Endothelial cell of umbilical vein (primary cell): ENCODE measurements at places on chromosomes 4 and X. TPM values are rescaled to one million over a fixed set of nuclear protein-coding genes. Genes with fewer than 3 reads are reported as not detected.

HSD17B13 gene
- not detected in 2 replicates for total RNA-seq

RHOXF1 gene
- not detected in 2 replicates for total RNA-seq

TSR2 gene
- total RNA-seq, result 22.8 and 25.1 TPM in 2 replicates

KIT gene
- 29.3 and 39.7 TPM in 2 replicates for total RNA-seq

STAP1 gene
- not detected in 2 replicates for total RNA-seq

UGT2B10 gene
- not detected in 2 replicates for total RNA-seq

HEPH gene
- total RNA-seq, result 0.20 and 0.25 TPM in 2 replicates

RAB41 gene
- not detected in 2 replicates for total RNA-seq

NEK1 gene
- total RNA-seq, result 10.1 and 10.4 TPM in 2 replicates

- H3K4me1 ChIP-seq, result peaks cover under 1% of the 10 kb centered on the region
- no peak overlapping the region for H3K27ac ChIP-seq
- no peaks in the 10 kb centered on the region for H3K27me3 ChIP-seq
Measured at GRCh38 chrX:129771266-129771995, 8.3 kb upstream of the SASH3 start.

GRCh38 chr4:15405018-15405417, 22.8 kb upstream of the C1QTNF7 start:
- no peaks in the 10 kb centered on the region for H3K36me3 ChIP-seq
- no peak overlapping the region for H3K27ac ChIP-seq
- no peaks in the 10 kb centered on the region for H3K27me3 ChIP-seq
- no peak overlapping the region for H3K4me3 ChIP-seq
- no peaks in the 10 kb centered on the region for H3K4me1 ChIP-seq

GRCh38 chr4:91525621-91526020, 778.1 kb upstream of the GRID2 start:
- no peak overlapping the region for H3K4me3 ChIP-seq
- H3K4me1 ChIP-seq, result no peaks in the 10 kb centered on the region
- H3K36me3 ChIP-seq, result no peaks in the 10 kb centered on the region
- H3K27ac ChIP-seq, result no peak overlapping the region

GRCh38 chrX:119753639-119754257, 4.6 kb upstream of the SOWAHD start:
- no peaks in the 10 kb centered on the region for H3K36me3 ChIP-seq
- H3K4me1 ChIP-seq, result no peaks in the 10 kb centered on the region
- no peaks in the 10 kb centered on the region for H3K27me3 ChIP-seq
- no peak overlapping the region for H3K27ac ChIP-seq
- peak; percentile 56 for DNase-seq

GRCh38 chr4:96504386-96504785, 664.5 kb downstream of the PDHA2 start:
- H3K4me3 ChIP-seq, result no peak overlapping the region
- H3K36me3 ChIP-seq, result no peaks in the 10 kb centered on the region
- DNase-seq, result no peak
- no peak overlapping the region for H3K27ac ChIP-seq
- H3K4me1 ChIP-seq, result no peaks in the 10 kb centered on the region

DNA sequence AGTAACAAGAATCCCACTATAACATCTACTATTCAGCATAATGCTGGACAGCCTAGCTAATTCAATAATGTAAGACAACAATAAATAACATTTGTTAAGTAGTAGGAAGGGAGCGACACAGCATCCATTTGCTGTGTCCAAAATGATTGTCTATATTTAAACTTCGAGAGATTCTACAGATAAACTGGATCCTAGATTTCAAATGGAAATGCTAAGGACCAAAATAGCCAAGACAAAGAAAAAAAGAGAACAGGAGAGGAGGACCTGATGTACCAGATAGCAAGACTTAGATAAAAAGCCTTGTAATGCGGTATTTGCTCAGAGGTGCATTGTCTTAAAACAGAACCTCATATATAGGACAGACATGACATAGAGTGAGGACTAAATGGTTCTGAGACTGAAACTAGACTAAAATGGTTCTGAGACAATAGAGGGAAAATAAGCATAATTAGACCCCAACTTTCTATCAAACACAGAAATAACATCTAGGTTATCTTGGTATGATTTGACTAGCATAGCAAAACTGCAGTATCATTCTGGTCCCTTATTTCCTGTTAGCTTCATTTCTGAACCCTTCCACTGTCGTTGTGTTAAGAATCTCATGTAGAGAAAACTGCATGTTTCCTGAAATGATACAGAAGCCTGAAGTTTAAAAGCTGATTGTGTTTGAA, 3.8 kb downstream of the HPGDS start:
- no peaks in the 10 kb centered on the region for H3K4me1 ChIP-seq
- DNase-seq, result no peak
- H3K36me3 ChIP-seq, result no peaks in the 10 kb centered on the region
- no peaks in the 10 kb centered on the region for H3K27me3 ChIP-seq
- H3K4me3 ChIP-seq, result no peak overlapping the region

GRCh38 chr4:91304292-91304691, 999.5 kb upstream of the GRID2 start:
- H3K27ac ChIP-seq, result no peak overlapping the region
- H3K27me3 ChIP-seq, result no peaks in the 10 kb centered on the region
- no peak overlapping the region for H3K4me3 ChIP-seq
- H3K4me1 ChIP-seq, result no peaks in the 10 kb centered on the region

DNA sequence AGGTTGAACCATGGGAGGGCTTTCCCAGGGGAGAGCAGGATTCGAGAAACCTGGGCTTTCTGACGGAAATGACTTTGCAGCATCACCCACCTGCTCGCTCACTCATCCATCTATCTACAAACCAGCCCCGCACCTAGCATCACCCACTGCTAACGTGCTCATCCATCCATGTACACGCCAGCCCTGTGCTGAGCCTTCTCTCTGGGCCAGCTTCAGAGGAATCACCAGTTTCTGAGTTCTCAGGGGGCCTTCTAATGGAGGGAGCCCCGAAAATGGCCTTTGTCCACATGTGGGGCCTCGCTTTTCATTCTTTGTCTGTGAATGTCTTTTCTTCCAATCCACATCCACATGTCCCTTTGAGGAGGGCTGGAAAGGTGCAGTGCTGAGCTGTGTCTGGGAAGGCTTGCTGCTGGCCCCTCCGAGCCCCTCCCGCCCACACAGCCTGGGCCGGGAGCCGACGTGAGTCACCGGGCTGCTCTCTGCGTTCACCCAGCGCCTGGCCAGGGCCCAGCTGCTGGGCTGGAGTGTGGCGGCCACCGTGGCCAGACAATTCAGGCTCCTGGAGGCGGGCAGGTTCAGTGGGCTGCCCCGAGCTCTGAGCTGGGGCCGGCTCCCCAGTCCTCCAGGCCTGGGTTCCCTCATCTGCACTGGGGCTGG, 14.7 kb downstream of the SORCS2 start:
- H3K4me1 ChIP-seq, result peaks cover 19% of the 10 kb centered on the region
- no peak overlapping the region for H3K4me3 ChIP-seq
- no peaks in the 10 kb centered on the region for H3K27me3 ChIP-seq

GRCh38 chr4:94032754-94033153, 174.9 kb upstream of the SMARCAD1 start:
- H3K27ac ChIP-seq, result no peak overlapping the region
- H3K4me3 ChIP-seq, result no peak overlapping the region
- no peaks in the 10 kb centered on the region for H3K4me1 ChIP-seq
- no peaks in the 10 kb centered on the region for H3K27me3 ChIP-seq
- no peak for DNase-seq

- H3K4me1 ChIP-seq, result no peaks in the 10 kb centered on the region
- no peak within 1 kb of the TSS for H3K4me3 ChIP-seq
- no peak for DNase-seq
- H3K36me3 ChIP-seq, result no peaks in the 10 kb centered on the region
Measured at GRCh38 chr4:46993075-46994006, at the start of gene GABRA4. GABRA4 (minus strand) TSS chr4:46993581; CDS start chr4:46993424, 157 bp downstream.

DNA sequence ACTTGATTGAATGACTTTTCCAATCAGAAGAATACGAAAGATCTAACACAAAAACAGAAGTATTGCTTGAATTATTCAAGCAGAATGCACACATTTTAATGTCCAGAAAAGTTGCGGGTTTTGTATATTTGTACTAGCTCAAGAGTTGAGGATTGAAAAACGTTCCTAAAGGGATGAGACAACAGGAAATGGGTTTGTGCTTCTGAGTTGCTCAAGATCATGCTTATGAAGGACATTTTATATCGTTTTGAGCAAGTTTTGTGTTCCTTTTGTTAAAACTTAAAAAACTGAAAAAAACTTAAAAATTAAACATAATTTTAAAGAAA, 353 bp upstream of the SMIM10 start:
- no peaks in the 10 kb centered on the region for H3K27me3 ChIP-seq
- H3K36me3 ChIP-seq, result no peaks in the 10 kb centered on the region
- H3K4me3 ChIP-seq, result no peak overlapping the region
